ENCODE measurements at places on chromosomes 2 and 18. TPM values are rescaled to one million over a fixed set of nuclear protein-coding genes. Genes with fewer than 3 reads are reported as not detected.

Gene PDE1A
- total RNA-seq, result 42.0 TPM

Gene NT5C1B
- total RNA-seq, result not detected

Gene ITGAV
- 311 TPM for total RNA-seq

Gene DSC1
- total RNA-seq, result not detected

Gene ICOS
- total RNA-seq, result not detected

Gene LAMA1
- 8.3 TPM for total RNA-seq

Gene SCN7A
- total RNA-seq, result not detected

Gene DSG1
- not detected for total RNA-seq

Gene SH3RF3
- 14.8 TPM for total RNA-seq

Gene EGR4
- not detected for total RNA-seq

Gene MRO
- 1.8 TPM for total RNA-seq

Gene MOGAT1
- not detected for total RNA-seq

Gene VSNL1
- total RNA-seq, result 0.36 TPM

Gene OTOF
- not detected for total RNA-seq

Gene PLA2R1
- 19.9 TPM for total RNA-seq

Gene ACVR1C
- total RNA-seq, result 0.36 TPM
